Left ventricle myocardium inferior (tissue), 1 donor: ENCODE measurements at places on chromosomes 6 and 20.

DNA sequence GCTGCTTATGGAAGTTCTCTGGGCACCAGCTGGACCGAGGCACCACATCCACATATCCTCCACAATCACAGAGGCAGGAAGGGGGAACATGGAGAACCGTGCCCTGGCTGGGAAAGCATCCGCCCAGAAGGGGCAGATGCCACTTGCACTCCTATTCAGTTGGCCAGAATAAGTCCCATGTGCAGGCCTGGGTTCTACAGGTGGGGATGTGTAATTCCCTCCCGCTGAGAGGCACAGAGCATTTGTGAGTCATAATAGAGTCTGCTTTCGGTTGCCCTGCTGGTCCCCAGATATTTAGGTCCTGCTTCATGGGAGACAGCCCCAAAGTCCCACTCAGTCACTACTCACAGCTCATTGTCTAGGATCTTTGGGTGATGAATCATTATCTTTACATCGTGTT, 104.0 kb downstream of the PHACTR3 start:
- DNase-seq = no peak

- DNase-seq = no peak
These were observed 60.8 kb upstream of the SSTR4 start for GRCh38 chr20:22974354-22974753.

DNA sequence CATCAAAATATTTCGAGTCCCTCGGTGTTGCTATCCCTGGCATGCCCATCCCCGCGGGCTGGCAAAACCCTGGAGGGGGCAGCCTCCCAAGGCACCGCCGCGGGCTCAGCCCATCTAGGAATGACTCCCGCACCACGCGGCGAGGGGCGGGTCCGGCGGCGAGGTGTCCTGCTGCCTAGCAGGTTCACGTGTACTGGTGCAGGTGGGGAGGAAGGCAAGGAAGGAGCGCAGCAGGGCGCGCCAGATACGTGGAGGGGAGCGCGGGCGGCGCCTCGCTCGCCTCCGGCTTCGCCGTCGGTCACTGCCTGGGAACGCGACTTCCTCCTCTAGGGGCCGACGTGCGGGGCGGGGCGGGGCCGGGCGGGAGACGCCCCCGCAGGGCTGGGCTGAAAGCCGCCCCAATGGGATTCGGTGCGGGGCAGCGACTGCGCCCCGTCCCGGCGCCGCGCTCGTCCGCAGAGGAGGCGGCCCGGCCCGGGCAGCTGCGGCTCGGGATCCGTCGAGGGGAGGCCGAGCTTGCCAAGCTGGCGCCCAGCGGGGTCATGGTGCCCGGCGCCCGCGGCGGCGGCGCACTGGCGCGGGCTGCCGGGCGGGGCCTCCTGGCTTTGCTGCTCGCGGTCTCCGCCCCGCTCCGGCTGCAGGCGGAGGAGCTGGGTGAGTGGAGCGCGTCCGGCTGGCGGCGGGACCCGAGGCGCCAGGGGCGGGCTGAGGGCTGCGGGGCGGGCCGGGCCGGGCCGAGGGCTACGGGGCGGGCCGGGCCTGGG, at the start of gene DCBLD1:
TSS of gene DCBLD1 (plus strand) at position 435 of the 764 bp plus-strand sequence. CDS start at position 543, 108 bp downstream.
- peak; percentile 77 for DNase-seq

GRCh38 chr20:39857187-39857586, 831.8 kb downstream of the MAFB start:
- DNase-seq = no peak

GRCh38 chr20:542777-543368, 717 bp downstream of the CSNK2A1 start:
- no peak for DNase-seq

DNA sequence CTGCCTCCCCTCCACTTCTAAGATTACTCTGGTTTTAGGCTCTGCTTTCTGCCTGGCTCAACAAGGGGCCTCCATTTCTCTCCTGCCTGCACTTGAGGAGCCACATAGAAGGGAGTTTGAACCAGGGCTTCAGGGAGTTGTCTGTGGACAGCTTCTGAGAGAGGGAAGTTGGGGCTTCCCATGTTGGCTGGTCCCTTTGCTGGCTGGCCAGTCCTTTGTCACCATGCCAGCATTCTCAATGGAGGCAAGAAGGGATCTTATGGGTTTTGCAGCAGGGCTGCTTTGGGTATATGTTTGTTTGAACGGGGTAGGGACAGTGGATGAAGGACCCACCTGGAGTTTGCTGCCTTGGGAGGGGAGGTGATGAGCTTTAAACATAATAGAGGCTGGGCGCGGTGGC, 124.9 kb downstream of the CARMIL1 start:
- no peak for DNase-seq

DNA sequence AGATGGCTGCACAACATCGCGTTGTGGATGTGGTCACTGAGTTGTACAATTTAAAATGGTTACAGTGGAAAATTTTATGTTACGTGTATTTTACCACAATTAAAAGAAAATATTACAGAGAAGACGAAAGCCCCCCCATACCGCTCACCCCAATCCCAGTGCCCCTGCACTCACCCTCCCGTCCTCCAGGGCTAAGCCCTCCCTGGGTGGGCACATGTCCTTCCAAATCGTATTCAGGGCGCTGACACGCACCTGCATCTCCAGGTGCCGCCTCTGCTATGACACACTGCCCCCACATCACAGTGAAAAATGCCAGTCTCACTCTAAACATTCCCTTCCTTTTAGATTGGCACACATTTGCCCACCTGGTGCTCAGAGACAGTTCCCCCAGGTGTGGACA, 49.4 kb downstream of the PSMG4 start:
- DNase-seq = no peak

- no peak for DNase-seq
These were observed 116.3 kb downstream of the ANKRD60 start for GRCh38 chr20:58112017-58112781.

GRCh38 chr20:7673841-7674240, 266.4 kb downstream of the HAO1 start:
- no peak for DNase-seq

DNA sequence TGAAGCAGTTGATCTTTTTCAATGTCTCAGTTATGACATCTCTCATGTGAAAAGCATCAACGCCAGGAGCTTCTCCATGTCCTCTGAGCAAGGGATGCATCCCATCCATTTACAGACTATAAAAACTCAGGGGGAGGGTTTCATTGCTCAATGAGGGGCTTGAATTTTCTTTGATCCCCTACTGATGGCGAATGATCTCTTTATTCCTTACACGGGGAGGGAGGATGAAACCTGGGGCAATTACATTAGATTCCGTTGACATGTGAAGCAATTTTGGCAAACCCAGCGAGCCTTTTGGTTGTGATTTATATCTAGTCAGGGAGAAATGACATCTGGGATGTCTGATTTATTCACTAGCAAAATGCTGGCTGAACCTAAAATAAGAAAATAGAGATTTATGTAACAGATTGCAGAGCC, 268.9 kb downstream of the HIVEP2 start:
- no peak for DNase-seq

- no peak for DNase-seq
These were observed 156.8 kb downstream of the RCAN2 start for GRCh38 chr6:46334442-46334841.

GRCh38 chr6:111980143-111980542, 73.8 kb upstream of the CCN6 start:
- peak; percentile 24 for DNase-seq

DNA sequence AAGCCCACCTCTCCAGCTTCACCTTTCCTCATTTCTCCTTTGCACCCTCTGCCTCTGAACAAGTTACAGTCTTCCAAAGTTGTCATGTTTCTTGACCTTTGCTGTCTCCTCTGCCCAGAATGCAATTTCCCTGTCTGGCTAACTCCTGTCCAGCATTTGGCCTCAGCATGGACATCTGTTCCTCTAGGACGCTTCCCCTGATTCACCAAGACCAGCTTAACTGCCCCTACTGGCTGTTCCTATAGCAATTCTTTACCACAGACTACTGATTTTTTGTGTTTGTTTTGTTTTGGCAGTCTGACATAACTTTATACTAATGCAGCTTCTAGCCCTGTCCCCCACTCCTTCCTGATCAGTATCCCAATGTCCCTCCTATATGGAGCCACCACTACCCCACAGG, 13.4 kb downstream of the GNL1 start:
- no peak for DNase-seq

- DNase-seq = no peak
These were observed 388.9 kb upstream of the JARID2 start for GRCh38 chr6:14857001-14857400.

DNA sequence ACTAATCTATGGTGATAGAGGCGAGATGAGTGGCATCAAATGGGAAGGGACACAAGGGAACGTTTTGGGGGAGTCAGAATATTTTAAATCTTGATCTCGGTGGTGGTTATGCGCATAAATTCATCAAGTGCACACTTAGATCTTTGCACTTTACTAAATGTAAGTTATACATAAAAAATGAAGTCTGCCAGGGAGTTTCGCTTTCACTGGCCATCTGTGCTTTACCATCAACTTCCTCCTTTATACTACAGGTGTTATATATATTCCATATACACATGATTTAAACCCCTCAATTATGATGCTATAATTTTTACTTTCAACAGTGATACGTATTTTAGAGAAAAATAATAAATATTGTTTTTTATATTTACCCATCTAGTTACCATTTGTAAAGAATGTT, 97.6 kb upstream of the AKIRIN2 start:
- DNase-seq = no peak

DNA sequence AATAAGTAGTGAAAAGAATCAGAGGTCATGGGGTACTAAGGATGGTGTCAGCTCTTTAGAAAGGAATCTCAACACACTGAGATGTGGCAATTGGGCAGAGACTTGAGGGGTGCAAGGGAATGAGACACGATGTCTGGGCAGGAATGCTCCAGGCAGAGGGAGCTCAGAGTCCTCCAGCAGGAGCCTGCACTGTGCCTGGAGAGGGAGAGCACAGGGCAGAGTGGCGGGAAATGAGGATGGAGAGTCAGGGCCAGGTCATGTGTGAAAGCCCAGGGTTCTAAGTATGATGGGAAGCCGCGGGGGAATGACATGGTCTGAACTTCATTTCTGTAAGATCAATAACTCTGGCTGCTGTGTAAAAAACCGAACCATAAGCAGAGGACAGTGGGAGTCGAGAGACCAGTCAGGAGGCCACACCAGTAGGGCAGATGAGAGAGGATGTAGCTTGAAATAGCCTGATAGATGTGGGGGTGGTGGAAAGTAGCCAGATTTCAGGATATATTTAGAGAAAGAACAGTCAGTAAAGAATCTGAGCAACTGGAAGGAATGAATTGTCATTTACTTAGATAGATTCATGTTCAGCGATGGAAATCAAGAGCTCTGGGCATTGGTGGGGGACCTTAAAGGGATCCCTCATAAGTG, 133.4 kb upstream of the DTNBP1 start:
- DNase-seq = no peak

DNA sequence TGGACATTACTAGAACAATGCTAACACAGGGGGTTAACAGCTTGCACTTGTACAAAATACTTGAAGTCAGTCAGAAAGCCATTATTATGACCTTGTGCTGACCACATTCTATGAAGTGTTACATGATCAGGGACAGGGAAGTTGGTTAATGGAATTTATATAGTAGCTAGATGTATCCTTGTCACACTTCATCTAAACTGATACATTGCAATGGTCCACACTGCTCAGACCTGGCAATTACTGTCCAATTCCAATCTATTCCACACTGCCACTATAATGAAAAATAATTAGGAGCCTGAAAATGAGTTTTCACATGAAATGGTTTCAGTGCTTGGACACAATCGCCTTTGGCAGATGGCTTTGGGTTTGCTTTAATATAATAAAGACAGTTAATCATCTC, 850.8 kb downstream of the EPHA7 start:
- no peak for DNase-seq

DNA sequence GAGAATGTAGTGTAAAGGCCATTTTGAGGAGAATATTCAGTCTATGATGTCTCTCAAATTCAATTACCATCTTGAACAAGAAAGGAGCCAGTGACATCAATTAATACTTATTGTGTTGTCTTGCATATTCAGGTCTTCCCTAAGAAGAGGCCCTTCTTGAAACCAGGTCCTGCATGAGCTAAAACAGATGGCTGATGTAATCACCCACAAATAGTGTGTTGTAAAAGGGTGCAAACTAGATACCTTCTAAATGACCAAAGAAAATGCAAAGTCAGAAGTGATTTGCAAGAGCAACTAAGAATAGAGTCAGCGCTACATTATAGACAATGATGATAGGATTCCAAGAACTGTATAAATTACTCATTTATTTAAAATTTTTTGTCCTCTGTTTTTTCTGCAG, 97.0 kb downstream of the BTBD3 start:
- DNase-seq = no peak

DNA sequence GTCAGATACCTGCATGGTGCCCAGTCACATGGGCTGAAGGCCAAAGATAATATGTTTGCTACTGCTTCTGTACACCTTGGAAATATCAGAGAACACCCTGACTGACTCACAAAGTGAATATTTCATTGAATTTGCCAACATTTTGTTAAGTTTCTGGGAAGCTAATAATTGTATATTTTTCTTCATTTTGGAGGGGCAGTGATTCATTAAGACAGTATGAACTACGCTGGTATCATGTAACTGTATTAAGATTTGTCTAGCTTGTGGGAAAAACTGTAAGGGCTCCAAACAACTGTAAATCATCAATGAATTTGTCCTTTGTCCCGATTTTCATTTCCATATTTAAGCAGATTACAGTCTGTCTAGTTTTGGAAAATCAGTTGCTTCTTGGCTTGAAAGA, 102.3 kb upstream of the CCN2 start:
- DNase-seq = no peak

DNA sequence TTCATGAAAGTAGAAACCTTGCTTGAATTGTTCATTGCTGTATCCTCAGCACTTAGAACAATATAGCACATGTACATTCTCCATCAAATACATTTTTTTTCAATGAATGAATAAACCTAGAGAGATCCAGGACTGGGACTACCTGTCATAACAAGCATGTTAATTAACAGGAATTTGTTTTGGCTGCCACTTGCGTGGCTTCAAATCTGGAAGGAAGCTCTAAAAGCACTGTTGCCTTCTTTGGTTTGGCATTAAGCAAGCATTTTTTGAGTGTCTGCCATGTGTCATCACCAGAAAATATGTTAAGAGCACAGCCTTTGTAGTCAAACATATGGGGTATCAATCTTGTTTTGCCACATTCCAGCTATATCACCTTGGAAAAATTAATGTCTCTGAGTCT, 131.9 kb upstream of the BACH2 start:
- DNase-seq = no peak
